ENCODE measurements at places on chromosomes 4 and X. TPM values are rescaled to one million over a fixed set of nuclear protein-coding genes. Genes with fewer than 3 reads are reported as not detected.

The ANOS1 gene
- 0.55 TPM for polyA plus RNA-seq

The LRIT3 gene
- 0.11 TPM for polyA plus RNA-seq

The SHROOM4 gene
- 0.87 TPM for polyA plus RNA-seq

The GAR1 gene
- 23.1 TPM for polyA plus RNA-seq

The GPRASP1 gene
- polyA plus RNA-seq, result 1.7 TPM

The FAM53A gene
- polyA plus RNA-seq, result 1.3 TPM

The CDKL2 gene
- 0.32 TPM for polyA plus RNA-seq

The PDCL2 gene
- polyA plus RNA-seq, result 1.2 TPM

The RNF175 gene
- polyA plus RNA-seq, result 0.12 TPM

The EXOSC9 gene
- 16.3 TPM for polyA plus RNA-seq

The CCKAR gene
- polyA plus RNA-seq, result not detected

The FAM184B gene
- 0.07 TPM for polyA plus RNA-seq

The NDP gene
- polyA plus RNA-seq, result 0.01 TPM

The CXorf65 gene
- polyA plus RNA-seq, result 3.9 TPM

The SSX2B gene
- polyA plus RNA-seq, result not detected

The RTL3 gene
- polyA plus RNA-seq, result 0.04 TPM

The SYTL4 gene
- polyA plus RNA-seq, result 6.7 TPM

The SAGE1 gene
- not detected for polyA plus RNA-seq

The IL2RG gene
- polyA plus RNA-seq, result 23.1 TPM

The CWH43 gene
- polyA plus RNA-seq, result 14.4 TPM

The BEND2 gene
- polyA plus RNA-seq, result not detected
